ENCODE measurements at places on chromosomes 4 and X.

GRCh38 chrX:70922774-70923473 lies 8.0 kb downstream of the SLC7A3 start:
- DNase-seq, result no peak

DNA sequence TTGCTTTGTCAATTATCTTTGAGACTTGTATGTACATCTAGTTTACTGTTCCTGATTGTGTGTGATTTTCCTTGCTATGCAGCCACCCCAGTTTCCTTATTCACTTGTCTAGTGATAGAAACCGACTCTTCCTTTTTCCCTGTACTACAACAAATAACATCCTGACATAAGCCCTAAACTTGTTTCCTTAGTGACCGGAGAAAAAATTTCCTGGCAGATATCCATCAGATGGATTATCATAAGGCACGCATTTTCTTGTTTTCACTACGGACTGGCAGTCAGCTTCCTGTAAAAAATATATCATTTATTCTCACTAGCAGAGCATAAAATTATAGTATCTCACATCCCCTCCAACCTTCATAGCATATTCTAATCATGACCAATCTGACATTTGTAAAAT lies 410.7 kb downstream of the CENPC start:
- DNase-seq, result no peak

DNA sequence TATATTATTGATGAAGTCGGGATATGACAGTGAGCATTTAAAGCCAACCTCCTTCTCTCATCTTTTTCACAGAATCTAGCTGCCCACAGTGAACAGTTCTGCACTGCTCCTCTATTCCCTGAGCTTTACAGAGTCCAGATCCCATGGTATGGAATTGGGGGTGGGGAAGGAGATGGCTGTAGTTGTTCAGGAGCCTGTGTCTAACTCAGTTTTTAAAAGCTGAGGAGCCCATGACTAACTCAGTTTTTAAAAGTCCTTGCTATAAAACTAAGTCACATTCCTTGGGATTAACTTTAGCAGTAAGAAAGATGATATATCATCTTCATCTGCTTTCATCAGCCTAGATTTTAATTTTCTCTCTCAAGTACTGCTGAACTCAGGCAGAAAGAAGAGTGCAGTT lies 96.4 kb upstream of the STIM2 start:
- no peak for DNase-seq

GRCh38 chr4:839675-840443 lies 13.9 kb upstream of the CPLX1 start:
- no peak for DNase-seq

DNA sequence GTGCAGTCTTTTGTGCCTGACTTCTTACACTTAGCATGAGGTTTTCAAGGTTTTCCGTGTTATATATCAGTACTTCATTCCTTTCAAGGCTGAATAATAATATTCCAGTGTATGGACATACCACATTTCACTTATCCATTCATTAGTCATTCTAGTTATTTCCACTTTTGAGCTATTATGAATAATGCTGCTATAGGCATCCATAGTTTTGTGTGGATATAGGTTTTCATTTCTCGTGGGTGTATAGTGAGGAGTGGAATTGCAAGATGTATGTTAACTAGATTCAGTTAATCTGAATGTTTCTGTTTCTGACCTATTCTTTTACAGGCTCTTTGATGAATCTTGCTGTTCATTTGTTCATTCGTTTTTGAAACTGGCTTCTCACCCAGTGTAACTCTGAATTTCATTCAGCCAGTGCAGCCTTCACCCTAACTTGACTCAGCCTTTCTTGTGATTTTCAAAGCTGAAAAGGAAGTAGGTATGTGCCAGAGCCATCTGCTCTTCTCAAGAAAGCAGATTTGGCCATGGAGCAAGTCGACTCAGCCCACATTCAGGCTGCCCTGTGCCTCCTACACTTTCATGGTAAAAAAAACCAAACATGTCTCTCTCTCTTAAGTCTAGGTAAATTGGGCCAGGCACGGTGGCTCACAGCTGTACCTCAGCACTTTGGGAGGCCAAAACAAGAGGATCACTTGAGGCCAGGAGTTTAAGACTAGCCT lies 56.3 kb upstream of the NOCT start:
- DNase-seq, result no peak

DNA sequence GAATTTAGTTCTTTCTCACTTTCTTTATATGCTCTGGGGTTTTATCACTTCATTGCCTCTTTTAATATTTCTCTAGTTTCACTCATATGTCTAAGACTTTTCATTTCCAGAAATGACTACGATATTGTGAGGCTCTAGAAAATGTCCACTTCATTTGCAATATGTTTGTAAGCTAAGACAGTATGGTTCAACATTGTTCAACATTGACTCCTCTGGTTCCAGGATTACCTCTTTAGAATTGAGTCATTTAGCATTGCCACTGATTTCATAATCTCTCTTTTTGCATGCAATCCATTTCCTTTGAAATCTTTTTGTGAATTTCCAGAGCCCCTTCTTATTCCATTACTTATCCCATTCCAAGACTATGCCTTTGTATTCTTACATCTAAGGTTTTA lies 32.3 kb downstream of the BBS12 start:
- no peak for DNase-seq

DNA sequence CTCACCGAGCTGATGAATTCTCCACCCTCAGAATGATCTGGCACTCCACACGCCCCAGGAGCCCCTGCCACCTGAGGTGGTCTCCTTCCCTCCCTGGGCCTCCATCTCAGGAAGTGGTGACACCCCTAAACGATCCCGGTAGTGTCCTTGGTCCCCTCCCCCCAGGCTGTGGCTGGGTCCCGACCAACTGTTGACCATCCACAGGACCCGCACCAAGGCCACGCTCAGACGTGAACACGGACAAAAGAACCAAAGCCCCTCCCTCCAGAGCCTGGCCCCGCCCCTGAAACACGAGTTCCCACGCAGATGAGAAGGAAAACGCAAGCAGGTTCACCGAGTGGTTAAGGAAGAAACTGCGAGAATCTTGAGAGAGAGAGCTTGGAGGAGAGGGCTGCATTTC lies 16.6 kb downstream of the LRPAP1 start:
- no peak for DNase-seq

GRCh38 chrX:7941390-7942042 lies 14.3 kb upstream of the PNPLA4 start:
- DNase-seq, result peak; percentile 5

DNA sequence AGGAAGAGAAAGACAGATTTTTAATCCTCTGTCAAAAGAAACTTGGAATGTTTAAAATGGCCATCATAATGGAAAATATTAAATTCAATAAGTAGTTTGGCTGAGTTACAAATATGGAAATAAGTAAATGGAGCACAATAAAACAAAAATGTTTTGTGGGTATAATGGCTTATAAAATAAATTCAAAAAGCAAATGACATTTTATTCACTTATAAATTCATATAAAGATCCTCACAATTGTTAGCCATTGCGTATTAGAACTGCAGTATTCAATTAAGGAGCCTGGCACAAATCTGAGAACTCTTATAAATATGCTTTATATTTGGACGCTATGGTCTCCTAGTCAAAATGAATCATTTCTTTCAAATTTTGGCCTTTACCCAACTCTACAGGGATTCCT lies 339.0 kb upstream of the PABPC4L start:
- DNase-seq, result no peak

DNA sequence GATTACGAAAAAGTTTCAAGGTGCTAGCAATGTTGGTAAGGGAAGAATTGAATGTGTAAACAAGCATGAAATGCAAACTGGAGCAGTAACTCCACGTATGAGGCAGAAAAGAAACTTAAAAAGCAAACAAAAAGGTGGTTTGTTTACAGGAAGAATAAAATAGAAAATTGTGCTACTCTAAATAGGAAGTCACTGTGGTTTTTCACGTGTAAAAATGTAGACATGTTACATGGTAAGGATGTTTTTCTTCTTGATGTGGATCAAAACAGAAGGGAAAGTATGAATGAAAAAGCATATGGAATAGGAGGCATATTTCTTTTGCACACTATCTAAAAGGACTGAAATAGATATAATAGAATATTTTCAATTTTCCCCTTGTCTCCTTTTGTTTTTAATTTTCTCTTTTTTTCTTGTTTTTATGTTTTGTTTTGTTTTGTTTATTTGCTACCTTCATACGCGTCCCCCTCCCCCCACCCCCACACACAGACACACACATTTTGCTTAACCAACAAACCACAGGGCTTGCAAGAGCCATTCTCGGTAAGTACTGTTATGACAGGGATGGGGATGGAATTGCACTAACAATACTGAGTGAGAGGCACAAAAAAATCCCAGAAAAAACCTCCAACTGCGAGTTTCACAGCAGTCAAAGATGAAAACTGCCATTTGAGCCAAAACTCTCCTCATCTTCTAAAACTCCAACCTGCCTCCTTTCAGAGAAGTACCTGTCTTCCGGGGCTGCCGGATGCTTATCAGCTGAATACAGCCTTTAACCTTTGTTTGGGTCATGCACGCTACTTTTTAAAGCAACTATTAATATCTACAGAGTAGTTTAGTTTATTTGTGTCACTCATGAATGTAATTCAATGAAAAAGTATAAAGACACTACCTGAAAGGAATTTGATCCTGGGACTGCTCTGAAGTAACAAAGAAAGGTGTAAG lies 135.8 kb downstream of the IL15 start:
- no peak for DNase-seq

Data from SW480 (cell line).